ENCODE measurements at places on chromosomes 1 and 21.

GRCh38 chr1:10415211-10415930, 14.9 kb upstream of the CENPS start:
- no peak for DNase-seq

- no peak for DNase-seq
These were observed 7.6 kb upstream of the ARHGEF19 start for GRCh38 chr1:16219968-16220500.

- no peak for DNase-seq
These were observed 1702.9 kb upstream of the B3GALT2 start for GRCh38 chr1:194889310-194889709.

DNA sequence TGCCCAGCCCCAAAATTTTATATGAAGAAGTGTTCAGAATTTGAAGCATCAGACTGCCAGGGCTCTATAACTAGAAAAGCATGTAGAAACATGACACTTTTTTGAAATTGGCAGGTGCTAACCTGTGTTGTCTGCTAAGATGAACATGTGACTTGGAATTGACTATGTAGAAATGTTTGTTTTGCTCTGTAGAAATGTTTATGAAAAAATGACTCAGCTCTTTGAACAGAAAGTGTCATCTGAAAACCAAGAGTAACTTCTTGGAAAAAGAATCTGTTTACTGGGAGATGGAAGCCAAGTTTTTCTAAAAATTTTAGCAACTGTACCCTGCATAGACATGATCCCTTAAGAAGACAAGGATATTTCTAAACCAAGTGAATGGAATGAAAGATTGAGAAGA, 59.2 kb downstream of the LHX9 start:
- no peak for DNase-seq

DNA sequence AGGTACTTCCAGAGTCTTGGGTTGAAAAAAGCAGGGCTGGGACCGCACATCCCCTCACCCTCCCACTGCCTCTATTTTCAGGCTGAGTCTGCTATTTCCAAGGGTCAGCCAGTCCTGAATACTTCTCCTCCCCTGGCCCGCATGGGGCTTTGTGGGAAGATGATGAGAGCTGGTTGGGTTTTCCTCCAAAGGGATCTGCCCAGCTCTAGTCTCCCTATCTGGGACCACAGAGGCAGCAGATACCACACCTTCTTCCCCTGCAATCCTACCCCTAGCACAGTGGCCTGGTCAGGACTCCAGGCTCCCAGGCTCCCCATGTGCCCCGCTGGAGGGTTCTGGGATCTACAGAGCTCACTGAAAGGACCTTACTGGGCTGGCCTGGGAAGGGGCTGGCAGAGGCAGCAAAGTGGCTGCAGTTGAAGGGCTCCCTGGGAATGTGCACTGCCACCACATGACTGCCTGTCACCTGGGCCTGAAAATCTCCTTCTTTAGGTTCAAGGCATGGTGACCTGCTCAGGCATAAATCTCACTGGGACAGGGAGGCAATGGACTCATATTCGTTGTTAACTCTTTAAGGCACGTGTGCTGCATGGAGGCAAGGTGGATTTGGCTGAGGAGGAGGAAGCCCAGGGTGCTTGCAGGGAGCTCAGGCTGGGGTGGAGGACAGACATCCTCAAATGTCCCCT, 13.1 kb downstream of the CACNA1S start:
- no peak for DNase-seq

DNA sequence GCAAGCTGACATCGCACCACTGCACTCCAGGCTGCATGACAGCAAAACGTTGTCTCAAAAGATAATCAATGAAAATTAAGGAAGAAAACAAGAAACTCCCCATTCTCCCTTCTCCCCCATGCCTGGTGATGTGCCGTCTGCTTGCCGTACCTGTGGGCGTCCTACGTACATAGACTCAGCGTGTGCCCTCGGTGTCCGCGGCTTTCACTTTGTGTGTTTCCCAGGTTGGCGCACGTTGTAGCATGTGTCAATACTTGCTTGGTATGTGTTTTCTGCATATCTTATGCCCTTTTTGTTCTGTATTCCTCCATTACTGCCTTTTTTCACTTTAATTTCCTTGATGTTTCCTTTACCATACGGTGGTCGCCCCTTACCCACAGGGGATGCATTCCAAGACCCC, 53.8 kb downstream of the PCNT start:
- no peak for DNase-seq

- DNase-seq, result no peak
These were observed 164.6 kb downstream of the CYYR1 start for GRCh38 chr21:26408511-26408910.

DNA sequence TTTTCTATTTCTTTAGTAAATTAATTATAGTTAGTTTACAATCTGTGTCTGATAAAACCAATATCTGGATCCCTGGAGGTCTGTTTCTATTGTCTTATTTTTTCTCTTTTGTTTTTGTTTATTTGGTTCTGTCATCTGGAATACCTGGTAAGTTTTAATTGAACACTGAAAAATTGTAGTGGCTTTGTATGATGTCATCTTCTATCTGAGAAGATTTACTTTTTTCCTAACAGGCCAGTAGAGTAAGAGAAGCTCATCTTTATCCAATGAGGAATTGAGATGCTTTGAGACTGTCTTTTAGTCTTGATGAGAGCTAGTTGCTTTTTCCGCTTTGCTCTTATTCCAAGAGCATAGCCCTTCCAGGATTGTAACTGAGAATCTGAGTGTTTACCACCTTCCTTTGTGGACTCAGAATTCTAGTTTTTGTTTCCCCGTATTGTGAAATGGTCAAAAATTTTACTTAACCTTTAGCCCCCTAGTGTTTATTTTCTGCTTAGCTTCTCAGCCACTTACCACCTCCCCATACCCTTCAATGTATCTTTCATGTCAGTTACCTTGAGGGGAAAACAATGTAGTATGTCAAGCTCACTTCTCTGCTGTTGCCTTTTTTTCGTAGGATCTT, 25.0 kb downstream of the PTGFRN start:
- no peak for DNase-seq

GRCh38 chr1:101259744-101260148, 22.9 kb downstream of the S1PR1 start:
- no peak for DNase-seq

GRCh38 chr1:92362970-92363369, 64.1 kb downstream of the RPAP2 start:
- no peak for DNase-seq

DNA sequence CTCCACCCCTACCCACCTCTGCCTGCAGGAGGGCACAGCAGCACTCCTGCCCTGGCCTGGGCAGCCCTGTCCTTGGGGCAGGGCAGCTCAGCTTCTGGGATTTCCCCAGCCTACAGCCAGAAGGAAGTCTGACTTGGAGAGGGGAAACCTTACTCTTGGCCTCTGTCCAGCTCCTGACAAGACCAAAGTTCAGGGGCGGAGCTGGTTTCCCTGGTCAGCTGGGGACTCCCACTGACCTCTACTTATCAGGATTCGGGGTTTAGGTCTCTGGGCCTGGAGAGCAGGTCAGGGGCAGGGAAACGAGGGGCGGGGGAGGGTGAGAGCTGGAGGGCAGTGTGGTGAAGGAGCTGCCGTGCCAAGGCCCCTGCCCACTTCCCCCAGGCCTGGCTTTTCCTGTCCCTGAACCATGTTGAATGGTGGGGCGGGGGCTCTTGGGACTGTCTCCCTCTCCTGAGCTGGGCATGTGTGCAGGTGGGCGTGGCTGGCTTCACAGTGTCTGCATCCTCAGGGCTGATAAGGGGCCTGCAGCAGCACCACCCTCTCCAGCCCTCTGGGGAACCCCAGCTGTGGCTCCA, 16.8 kb upstream of the ETV3 start:
- no peak for DNase-seq

DNA sequence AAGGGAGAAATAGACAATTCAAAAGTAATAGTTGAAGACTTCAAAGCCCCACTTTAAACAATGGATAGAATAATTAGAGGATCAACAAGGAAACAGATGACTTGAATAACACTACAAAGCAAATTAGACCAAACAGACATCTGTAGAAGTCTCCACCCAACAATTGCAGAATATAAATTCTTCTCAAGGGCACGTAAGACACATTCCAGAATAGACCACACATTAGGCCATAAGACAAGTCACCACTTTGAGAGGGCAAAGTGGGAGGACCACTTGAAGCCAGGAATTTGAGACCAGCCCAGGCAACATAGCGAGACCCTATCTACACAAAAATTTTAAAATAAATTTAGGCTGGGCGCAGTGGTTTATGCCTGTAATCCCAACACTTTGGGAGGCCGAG, 20.5 kb upstream of the RNF186 start:
- no peak for DNase-seq

GRCh38 chr21:36454706-36455105, 25.2 kb downstream of the CLDN14 start:
- no peak for DNase-seq

DNA sequence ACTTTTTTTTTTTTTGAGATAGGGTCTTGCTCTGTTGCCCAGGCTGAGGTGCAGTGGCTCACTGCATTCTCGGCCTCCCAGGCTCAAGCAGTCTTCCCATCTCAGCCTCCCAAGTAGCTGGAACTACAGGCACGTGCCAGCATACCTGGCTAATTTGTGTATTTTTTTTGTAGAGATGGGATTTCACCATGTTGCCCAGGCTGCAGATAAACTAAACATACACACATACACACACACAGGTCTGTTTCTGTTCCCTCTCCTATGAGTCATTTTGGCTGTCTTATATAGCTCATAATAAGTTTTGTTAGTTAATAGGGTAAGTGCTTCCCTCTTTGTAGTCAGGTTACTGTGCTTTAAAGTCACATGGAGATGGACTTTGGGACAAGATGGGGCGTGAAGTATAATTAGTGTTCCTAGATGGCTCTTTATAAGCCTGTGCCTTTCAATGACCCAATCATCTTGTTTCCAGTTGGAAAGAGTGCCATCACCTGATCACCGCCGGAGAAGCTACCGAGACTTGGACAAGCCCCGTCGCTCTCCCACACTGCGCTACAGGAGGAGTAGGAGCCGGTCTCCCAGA, 9.1 kb downstream of the PRPF38A start:
- DNase-seq, result no peak

DNA sequence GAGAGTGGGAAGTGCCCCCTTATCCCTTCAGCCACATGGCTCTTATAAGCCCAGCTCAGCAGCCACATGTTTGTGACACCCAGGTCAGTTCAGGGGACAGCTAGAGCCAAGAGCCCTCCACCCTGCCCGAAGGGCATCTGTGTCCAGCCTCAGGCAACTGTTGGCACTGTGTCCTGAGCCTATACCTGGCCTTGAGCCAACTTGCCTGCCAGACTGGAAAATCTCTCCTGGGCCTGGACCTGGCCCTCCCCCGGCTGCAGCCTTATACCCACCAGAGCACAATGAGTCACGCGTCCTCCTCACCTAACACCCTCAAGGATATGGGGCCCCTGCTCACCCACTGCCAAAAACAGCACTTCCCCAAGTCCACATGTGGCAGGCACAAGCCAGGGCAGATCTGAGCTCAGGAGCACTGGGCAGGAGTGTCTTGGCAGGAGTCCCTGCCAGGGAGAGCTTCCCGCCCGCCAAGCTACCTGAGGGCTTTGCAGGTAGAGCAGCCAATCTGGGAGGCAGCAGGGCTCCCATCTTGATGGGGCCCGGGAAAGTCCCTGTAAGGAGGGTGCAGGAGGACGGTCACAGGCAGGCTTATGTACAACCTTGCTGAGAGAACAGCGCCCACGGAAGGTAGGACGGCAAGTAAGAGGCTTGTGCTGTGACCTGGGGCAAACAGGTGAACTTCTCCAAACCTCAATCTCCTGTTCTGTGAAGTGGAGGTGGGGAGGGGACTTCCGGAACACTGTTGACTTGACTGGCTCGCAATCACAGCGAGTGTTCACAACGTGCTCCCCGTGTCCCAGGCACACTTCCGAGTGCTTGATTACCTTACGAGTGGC, 19.8 kb upstream of the HSPG2 start:
- DNase-seq, result no peak

DNA sequence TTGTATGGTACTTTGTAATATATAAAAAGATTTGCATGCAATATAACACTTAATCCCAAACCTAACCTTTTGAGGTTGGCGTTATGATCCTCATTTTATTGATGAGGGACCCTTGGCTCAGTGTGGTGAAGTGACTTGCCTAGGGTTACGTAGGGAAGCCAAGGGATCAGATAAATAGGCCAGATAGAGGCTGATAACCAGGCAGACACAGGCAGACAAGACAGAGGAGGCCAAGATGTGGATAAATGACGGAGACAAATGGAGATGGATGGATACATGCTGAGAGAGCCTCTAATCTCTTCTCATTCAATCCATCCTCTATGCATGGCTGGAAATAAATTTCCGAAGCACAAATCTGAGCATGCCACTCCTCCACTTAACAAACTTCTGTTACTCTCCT, 136.9 kb upstream of the SPATA6 start:
- no peak for DNase-seq

- DNase-seq, result no peak
These were observed 862 bp upstream of the PLEKHO1 start for GRCh38 chr1:150148837-150149270.

- peak; percentile 6 for DNase-seq
These were observed 33.3 kb downstream of the RCC2 start for GRCh38 chr1:17405898-17406759.

GRCh38 chr1:24155011-24155782, 12.3 kb upstream of the IL22RA1 start:
- DNase-seq, result no peak

DNA sequence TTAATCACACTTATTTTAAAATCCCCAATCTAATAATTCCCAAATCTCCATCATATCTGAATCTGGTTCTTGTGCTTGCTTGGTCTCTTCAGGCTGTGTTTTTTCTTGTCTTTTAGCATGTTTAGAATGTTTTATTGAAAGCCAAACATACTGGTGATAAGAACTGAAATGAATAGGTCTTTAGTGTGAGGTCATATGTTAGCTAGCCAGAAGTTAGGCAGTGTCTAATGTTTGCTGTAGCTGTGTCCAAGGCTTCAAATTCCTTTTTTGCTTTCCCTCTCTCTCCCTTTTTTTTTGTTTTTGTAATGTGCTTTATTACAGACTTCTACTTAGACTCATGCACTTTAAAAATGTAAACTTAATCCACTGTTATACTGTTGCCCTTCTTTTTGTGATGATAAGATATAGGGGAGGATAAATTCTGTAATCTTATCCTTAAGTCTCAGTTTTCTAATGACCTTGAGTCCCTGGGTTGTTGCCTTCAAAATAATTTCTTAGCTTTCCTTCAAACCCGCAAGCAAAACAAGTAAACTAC, 725.1 kb downstream of the BRINP3 start:
- DNase-seq, result no peak

DNA sequence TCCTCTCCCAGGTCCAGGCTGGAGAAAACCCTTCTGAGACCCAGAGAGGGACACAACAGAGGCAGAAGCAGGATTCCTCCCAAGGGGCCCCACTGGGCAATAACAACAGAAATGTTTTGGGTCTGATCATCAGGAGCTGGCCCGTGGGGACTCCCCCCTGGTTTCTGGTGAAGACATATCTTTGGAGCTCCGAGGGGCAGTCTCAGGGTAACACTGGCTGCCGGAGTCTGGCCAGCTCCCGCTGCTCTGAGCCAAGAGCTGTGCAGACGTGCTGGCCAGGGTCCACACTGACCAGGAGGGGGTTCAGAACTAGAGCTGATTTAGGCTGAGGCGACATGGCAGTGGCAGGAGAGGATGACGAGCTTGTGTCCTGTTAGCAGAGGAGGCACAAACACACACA, 13.1 kb downstream of the ECE1 start:
- no peak for DNase-seq
